ENCODE measurements at places on chromosomes 3 and 15. TPM values are rescaled to one million over a fixed set of nuclear protein-coding genes. Genes with fewer than 3 reads are reported as not detected.

DNA sequence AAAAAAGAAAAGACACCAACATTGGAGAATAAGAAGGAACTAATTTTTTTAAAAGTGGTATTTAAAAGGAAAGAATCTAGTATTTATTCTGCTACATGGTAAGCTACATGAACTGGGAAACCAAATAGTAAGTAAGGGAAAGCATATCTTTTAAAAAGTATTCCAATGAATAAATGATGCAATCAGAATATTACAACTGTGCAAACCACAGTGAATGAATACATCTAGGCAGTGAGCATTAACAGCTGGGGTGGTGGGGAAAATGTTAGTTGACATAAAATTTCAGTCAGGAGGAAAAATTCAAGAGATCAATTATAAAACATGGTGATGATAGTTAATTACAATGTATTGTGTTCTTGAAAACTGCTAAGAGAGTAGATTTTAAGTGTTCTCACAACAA, 16.9 kb downstream of the ICE2 start:
- DNase-seq = no peak

- no peak for DNase-seq
Measured at GRCh38 chr3:109806929-109807328, 469.6 kb upstream of the DPPA4 start.

DNA sequence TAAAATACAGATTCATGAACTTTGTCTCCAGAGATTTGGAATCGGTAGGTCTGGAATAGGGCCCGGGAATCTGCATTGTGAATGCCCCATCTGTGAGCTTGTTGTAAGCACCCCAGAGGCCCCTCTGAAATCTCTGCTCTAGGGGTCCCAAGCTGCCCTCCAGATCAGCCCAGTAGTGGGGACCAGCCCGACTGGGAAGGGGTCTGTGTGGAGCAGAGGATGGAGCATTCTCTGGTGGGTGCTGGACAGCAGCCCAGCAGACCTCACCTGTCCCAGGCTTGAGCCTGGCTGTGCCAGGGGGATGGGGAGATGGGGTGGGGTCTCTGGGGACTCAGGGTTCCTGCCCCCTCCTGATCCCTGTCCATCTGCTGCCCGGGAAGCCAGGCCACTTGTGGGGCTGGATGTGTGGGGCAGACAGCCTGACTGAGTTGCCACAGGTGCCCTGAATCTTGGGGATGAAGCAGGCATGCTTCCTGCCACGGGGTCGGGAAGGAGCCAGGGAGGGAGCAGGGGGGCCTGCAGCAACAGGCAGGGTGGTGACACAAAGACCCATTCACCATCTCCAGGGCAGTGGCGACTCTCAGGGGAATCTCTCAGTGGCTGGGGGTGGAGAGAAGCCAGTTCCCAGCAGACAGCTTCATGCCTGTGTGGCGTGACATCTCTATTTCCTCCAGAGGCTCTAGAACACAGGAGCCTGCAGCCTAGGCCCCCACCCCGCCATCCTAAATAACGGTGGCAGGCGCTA, 99.3 kb downstream of the WNT7A start:
- DNase-seq = no peak

GRCh38 chr3:52532838-52533622, 627 bp downstream of the NT5DC2 start:
- DNase-seq = peak; percentile 52

- DNase-seq = no peak
Measured at GRCh38 chr3:143881095-143881494, 32.8 kb upstream of the SLC9A9 start.

DNA sequence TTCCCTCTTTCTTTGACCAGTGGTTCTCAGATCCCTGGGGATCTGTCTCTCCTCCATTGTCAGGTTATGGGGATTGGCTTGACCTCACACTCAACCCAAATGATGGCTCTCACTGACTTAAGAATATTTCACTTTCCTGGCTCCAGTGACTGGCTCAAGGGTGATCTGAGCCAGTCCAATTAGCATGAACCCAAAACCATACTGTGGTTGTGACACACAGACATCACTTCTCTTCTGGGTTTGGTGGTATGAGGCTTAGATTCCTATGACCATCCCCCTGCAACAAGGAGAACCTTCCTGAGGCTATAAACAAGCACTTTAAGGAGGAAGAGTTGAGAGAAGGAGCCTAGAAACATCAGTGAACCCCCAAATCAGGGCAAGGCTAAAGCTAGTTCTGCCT, 85.8 kb downstream of the KCNAB1 start:
- no peak for DNase-seq

DNA sequence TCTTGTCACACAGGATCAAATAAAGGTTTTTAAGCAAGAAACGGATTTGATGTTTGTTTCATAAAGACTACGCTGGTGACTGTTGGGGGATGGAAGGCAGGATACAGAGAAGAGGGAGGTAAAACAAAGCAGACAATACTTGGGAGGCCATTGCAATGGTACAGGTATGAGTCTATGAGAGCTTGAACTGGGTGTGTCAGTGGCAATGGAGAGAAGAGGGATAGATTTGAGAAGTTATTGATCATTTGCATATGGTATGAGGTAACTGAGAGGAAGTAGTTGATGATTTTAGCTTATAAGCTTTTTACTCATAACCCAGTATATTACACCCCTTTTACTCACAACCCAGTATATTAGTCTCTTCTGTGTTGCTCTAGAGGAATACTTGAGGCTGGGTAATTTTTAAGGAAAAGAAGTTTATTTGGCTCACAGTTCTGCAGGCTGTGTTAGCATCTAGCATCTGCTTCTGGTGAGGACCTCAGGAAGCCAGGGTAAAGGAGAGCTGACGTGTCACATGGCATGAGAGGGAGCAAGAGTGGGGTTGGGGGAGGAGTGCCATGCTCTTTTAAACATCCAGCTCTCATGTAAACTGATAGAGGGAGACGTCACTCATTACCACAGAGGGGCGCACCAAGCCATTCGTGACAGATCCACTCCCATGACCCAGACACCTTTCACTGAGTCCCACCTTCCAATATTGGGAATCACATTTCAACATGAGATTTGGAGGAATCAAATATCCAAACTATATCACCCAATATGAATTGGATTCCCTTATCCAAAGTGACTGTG, 153.9 kb downstream of the VPS8 start:
- DNase-seq = no peak

DNA sequence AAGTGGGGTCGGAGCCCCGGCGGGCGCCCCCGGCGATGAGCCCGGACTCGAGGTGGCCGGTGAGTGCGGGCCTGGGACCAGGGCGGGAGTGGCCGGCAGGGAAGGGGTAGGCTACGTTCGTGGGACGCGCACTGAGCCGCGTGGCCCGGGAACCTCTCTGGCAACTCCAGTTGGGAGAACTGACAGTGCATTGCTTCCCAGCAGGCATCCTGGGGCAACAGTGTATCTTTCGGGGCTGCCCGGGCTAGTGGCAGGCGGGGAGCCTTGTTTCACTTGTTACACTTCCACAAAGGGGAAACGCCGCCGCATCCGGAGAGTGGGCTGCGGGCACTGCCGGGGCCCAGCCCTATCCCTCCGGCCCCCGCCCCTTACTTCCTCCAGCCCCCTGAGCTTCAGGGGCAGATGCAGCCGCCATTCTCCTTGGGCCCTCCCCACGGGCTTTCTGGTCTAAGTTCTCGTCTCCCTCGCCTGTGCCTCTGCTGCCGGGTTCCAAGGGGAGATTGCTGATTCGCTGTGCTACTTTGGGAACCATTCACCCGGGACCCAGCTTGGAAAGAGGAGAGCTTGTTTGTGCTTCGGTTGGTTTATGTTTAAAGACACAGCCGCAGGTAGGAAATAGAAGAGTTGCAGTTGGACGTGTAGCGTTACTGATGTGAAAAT, 675 bp downstream of the BRPF1 start:
- DNase-seq = peak; percentile 48

- DNase-seq = no peak
Measured at GRCh38 chr3:39550354-39551051, 83.0 kb downstream of the MOBP start.

GRCh38 chr15:96860741-96861140, 530.2 kb downstream of the NR2F2 start:
- DNase-seq = no peak

- DNase-seq = no peak
Measured at GRCh38 chr3:165133188-165133899, 55.0 kb upstream of the SI start.

DNA sequence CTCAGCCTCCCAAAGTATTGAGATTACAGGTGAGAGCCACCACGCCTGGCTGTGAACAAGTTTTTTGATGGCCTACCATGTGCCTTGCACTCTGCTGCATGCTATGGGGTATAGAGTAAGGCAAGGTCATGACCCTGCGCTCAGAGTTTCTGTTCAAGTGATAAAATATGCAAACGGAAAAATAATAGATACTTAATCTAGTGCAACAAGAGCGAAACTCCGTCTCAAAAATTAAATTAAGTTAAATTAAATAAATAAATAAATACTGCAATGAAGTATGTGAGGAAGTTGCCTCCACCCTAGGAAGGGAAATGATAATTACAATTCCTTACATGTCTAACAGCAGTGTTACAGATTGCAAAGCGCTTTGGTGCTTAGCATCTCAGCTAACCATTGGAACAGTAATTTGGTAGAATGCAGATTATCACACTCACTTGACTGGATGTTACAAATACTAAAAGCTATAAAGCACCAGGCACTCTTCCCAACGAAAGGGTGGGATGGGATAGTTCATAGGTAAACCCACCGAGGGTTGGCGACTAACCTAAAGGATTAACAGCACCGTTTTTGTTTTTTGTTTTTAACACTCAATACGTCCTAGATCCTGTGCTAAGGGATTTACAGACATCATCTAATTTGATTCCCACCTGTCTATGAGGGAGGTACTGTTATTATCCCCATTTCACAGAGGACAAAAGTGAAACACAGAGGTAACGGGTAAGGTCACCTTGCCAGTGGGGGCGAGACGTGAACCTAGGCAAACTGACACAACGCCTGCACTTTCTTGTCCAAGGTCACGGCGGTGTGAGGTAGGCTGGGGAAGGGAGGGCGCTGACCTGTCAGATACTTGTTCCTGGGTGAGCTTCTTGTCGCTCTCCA, 793 bp upstream of the FANCD2 start:
- DNase-seq = no peak

DNA sequence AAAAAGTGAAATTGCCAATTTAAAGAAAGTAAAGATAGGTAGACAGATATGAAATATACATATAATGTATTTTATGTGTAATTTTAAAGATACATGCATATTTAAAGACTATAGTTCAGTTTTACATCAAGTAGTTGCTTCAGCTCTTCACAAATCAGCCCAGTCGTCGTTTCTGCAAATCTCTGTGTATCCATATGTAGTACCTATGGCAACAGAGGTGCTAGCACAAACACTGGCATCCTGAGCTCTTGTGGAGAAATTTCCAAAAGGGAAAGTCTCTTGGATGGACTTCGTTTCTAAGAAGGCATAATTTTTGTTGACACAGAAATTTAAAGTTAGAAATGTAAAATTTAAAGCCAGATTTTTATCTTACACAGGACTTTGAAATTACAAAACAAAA, 1284.7 kb downstream of the ROBO1 start:
- DNase-seq = no peak

DNA sequence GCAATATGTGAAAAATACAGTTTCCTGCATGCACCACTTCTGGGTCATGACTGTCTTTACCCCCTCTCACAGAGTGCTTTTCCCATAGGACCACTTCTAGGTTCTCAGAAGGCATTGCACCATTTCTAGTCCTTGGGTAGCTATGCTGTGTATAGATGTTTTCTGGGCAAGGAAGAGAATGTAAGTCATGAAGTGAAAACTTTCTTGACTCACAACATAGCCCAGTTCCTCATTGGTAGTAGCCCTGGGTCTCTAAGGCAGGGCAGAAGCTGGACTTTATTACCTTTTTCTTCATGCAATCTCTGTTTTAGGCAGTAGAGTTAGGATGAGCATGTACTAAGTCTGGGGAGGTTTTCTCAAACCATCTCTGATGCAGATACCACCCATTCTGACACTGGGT, 203.1 kb downstream of the EPHB1 start:
- no peak for DNase-seq

DNA sequence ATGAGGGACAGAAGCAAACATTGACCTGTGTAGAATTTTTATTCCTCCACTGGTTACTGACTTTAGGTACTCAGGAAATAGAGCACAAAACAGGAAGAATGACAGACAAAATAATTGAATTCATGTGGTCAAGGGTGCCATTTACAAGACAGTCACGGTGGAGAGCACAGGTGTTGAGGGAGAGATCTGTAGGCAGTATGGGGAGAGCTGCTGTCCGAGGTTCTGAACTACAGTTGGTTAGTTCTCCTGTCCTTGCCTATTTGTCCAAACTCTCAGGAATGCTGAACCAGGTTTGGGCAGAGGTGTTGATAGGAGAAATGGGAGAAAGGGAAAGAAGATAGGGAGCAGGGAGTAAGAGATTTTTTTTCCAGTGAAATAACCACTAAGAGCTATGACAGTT, 178.5 kb upstream of the ZBTB20 start:
- DNase-seq = peak; percentile 33

DNA sequence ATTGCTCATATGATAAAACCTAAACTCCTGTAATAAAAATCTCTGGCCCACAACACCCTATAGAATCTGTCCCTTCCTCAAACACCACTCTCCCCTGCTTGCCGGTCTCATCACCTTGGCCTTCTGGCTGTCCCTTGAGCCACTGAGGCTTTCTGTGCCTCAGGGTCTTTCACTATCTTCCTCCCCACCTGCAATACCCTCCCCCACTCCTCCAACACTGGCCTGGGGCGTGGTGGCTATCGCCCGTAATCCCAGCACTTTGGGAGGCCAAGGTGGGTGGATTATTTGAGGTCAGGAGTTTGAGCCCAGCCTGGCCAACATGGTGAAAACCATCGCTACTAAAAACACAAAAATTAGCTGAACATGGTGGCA, 3.3 kb upstream of the CSK start:
- no peak for DNase-seq

GRCh38 chr15:41085029-41085428, 31.1 kb downstream of the INO80 start:
- no peak for DNase-seq

GRCh38 chr15:45187894-45188830, at the start of gene SHF:
Gene SHF, minus strand, starts transcription at chr15:45187966. Its CDS starts 15 bp downstream, at chr15:45187951.
- peak; percentile 54 for DNase-seq

GRCh38 chr15:80201256-80202015, 48.6 kb downstream of the FAH start:
- peak; percentile 22 for DNase-seq

DNA sequence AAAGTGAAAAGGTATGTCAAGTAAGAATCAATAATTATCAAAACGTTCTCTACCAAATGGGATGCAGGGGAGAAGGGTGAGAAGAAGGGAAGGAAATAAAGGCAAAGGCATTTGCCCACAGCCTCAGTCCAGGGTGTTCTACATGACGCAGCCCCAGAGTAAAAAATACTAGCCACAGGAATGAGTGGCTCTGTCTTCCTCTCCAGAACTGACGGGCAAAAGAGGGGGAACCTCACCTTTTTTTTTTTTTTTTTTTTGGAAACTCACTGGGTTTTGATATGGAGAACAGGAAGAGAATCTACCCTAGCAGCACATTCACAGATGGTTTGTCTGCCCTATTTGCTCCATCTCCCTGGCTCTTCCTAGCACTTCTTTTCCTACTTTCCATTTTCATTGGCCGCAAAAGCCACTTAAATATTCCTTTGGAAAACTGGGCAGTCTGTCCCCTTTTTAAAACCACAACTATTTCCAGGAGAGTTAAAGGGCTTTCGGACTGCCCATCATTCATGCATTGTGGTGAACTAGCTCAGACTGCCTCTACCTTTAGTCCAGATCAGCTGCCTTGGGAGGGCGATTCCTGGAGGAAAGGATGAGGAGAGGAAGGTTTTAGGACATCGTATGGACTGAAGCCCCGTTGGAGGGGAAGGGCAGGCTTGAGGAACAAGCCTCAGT, 28.2 kb downstream of the B3GNT5 start:
- no peak for DNase-seq

GPR149 gene
- not detected for total RNA-seq

ZNF860 gene
- 0.17 TPM for total RNA-seq

UBA7 gene
- total RNA-seq = 29.5 TPM

GOLGA8S gene
- total RNA-seq = 0.25 TPM

ADAMTS17 gene
- total RNA-seq = 46.9 TPM

PLD1 gene
- total RNA-seq = 26.7 TPM

Data from liver (tissue), 10 donors.